ENCODE measurements at places on chromosomes 16 and 17.

GRCh38 chr17:2453325-2453724 is 52.5 kb upstream of the MNT start:
- no peak for DNase-seq

- no peak for DNase-seq
These were observed 19.7 kb downstream of the FOXL1 start for GRCh38 chr16:86597880-86598606.

DNA sequence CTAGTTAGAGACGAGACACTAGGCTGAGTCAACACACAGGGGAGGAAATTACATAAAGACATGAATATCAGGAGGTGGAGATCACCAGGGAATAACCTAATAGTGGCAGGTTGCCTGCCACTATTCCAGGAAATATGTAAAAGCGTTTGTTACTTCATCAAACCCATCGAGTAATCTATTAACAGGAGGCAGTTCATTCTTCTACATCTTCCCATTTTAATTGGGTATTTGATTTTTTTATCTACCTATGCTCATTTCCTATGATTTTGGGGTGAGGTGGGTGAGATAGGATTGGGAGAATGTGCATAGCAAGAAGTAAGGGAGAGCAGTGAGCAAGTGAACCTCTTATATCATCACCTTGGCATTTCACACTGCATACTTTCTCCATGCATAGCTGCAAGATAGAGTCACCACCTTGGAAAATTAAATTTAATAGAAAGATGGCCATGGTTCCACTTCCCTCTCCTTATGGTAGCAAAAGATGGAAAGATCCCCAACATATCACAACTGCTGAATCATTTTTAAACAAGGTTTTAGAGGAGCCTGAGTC is 312.2 kb downstream of the TMEM114 start:
- no peak for DNase-seq

DNA sequence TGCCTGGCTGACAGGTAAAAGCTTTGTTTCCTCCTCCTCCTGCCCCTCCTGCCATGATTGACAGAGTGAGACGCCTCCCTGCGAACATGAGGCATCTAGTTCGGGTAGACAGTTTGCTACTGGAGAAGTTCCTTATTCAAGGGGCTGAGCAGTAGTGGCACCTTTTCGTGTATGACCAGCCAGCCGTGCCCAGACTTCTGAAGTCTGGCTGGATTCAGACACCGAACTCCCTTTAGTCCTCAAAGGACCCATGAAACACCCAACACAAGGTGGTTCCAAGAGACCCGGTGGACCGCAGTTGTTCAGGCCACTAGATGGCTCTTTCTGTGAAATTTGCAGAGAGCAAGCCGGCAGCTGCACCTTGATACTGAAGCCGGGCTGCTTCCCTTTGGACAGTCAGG is 192.8 kb downstream of the XYLT1 start:
- peak; percentile 34 for DNase-seq

DNA sequence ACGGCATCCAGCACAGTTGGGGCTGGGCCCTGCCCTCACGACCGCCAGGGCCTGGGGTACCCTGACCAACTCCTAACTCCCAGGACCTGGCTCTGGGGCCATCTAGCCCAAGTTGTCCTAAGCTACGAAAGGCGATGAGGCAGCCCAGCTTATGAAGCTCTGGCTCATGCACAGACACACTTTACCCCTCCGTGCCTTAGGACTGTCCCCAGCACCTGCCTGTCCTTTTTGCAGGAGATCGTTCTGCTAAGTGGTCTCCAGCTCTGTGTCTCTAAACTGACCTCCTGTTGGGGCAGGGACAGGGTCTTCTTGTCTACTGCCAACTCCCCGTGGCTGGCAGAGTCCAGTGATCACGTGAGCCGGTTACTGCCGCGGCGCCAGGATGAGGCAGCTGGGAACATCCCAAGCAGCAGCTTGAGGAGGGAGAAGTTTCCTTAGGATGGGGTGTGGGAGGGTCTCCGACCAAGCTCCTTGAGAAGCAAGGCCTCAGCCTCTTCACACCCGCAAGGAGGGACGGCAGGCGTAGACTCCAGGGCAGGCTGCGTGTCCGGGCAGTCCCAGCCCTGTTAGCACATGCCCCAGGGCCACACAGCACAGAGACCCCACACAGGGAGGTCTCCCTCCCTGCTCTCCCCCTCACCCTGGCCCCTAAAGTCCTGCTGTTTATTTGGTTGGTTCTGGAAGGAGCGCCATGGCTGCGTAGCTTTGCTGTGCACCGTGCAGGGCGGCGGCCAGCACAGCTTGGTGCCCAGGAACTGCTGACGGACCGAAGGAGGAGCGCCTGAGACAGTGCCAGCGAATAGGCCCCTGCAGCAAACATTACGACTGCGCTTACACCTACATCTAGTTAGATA is 16.4 kb upstream of the METRNL start:
- DNase-seq, result no peak

DNA sequence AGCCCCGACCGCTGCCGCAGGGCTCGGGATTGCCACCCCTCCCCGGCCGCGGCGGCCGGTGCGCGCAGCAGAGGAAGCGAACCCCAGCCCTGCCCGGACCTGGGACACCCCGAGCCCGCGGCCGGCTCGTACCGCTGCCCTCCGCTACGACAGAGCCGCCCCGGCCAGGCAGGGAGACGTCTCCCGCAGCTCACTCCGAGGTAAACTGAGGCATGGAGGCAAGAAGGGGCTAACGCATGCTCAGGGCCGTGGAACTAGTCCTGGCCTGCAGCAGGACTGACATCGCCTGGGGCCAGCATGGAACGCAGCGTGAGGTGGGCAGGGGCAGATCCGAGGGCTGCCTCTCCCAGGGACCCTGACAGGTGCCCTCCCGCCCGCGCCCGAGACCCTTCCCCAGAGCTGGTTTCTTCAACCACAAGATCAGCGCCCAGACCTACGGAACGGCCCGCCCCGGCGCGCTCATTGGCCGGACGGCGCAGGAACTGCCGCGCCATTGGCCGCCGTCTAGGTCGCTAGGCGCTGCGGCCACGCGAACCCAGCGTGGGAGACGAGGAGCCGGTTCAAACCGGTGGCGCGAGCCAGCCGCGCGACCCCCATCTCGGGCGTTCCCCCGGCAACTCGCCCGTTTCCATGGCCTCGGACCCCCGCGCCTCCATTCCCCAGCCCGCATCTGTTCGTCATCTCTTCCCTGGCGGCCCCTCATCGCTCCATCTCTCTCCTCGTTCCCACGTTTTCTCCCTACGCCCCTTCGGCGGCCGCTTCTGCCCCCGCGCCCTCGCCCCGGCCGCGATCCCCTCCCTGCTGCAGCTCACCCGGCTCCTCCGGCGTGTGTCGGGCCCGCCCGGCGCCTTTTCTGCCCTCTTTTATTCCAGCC is at the start of gene SLC43A2:
Gene SLC43A2 (minus strand): TSS at position 853 of the 874 bp plus-strand sequence. CDS start 960 bp downstream, outside the sequence.
- peak; percentile 93 for DNase-seq

- DNase-seq, result peak; percentile 79
These were observed 51.8 kb downstream of the BEAN1 start for GRCh38 chr16:66478733-66479511.

Measured in suppressor macrophage treated with lipopolysaccharide for 1 hour (primary cell).